ENCODE measurements at places on chromosomes 16 and 17.

DNA sequence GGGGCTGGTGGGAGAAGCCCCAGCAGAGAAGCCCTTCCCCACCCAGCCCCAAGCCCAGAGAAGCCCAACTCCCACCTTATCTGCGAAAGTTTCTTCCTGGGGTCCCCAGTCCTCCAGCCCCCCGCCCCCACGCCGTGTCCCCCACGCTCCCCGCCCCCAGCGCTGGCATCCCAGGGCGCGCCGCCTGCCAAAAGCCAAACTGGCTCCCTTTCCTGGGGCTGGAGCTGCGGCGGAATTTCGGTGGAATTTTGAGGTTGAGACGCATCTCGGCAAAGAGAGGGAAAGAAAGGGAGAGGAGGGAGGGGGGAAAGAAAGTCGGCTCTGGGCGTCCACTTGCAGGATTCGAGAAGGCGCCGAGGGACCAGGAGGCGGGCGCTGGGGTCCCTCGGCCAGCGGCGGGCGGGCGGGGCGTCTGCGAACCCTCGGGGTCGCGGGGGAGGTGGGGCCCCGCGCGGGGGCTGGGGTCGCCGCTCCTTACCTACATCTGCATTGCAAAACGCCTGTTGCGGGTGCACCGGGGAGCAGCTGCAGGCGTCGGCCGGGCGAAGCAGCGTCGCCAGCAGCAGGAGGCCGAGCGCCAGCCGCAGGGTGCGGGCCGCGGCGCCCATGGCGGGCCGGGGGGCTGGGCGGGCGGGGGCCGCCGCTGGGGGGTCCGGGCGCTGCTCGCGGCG is 571 bp downstream of the TIMP2 start:
- no peak for DNase-seq

DNA sequence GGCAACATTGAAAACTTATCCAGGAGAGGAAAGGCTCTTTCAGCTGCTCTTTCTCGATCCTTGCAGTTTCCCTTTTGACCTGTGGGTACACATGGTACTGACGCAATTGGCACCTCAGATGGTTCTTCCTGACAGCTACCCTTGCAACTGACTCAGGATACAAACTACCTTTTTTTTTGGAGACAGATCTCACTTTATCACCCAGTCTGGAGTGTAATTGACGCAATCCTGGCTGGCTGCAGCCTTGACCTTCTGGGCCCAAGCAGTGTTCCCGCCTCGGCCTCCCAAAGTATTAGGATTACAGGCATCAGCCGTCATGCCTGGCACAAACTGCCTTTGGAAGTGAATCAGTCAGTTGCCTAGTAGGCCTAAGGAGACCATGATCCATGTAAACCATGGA is 607.2 kb downstream of the WWOX start:
- DNase-seq = no peak

DNA sequence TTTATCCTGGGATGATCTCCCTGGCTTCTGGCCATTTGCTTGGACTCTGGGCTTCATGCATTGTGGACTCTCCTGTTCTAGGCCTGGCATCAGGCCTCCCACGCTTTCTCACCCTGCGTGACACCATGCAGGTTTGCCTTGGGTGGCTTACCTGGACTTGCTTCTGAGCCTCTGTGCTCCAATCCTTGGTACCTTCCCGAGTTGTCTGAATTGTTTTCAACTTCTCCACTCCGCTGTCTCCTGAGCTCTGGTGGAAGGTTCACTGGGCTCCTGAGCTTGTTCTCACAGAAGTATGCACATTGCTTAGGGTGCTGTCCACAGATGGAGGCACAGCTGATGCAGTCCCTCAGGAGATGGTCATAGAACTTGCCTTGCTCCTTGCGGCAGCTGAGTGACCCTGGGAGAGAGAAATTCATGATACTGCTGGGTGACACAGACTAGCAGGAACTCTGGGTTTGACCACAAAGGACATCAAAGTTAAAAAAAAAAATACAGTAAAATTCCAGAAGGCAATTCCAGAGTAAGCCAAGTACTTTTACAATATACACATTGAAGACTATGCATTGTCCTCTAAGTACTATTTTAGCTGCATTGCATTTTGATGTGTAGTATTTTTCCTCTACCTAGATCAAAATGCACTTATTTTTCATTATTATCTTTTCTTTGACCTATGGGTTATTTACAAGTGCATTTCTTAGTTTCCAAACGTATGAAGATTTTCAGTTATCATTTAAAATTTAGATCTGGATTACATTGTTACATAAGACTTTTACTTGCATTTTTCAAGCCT is 23.1 kb downstream of the TNFRSF13B start:
- no peak for DNase-seq

- no peak for DNase-seq
These were observed 3.8 kb upstream of the CRYM start for GRCh38 chr16:21281698-21282389.

DNA sequence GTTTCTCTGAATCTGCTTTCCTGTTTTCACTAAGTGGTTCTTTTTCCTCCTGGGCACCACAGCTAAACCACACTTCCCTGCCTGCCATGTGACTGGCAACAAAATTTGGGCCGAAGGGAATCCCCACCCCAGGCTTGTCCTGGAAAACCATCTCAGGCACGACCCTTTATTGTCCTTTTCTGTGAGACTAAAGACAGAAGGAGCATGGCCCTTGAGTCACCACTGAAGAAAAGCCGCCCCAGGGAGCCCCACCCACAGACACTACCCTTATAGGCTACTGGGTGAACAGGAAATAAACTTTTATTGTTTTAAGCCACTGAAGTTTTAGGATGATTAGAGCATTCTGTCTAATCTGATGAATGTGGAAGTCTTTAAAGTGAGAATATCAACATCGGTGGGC is 88.6 kb upstream of the BRD7 start:
- DNase-seq = no peak

- peak; percentile 47 for DNase-seq
These were observed 24.3 kb upstream of the ZFPM1 start for GRCh38 chr16:88428616-88429386.

DNA sequence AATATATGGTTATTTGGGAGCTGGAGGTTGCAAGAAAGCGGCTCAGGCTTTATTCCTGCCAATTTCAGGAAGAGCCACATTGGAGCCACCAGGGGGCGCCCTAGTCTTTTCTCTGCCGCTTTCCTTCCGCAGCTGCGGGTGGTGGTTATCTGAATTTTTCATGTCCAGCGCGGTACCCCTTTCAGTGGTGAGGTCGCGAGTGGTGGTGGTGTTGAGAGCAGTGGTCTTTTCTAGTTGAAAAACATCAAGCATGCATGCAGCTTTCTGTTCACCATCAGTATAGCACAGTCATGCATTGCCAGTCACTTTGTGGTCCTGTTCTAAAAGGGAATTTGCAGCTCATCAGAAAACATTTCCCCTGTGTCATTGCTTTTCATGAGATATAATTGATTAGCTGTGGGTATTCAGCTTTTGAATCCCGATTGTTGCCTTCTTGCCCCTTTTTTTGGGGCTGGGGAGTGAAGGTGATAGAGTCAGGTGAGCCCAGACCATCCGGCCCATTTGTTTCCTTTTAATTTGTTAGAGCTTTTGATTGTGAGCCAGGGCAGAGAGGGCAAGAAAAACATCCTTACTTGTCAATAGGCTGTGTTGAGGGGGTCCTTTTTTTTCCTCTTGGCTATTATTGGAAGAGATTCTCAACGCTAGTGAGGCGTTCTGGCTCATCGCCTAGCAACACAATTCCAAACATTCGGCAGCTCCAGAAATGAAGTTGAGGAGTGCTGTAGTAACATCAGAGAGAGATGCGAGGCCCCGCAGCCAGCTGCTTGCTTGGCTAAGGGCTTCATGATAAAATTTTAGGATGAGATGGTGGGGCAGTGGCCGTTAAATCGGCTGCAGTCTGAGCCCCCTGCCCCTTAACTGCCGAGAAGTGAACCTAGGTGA is 119.0 kb downstream of the SNX29 start:
- DNase-seq = peak; percentile 64

DNA sequence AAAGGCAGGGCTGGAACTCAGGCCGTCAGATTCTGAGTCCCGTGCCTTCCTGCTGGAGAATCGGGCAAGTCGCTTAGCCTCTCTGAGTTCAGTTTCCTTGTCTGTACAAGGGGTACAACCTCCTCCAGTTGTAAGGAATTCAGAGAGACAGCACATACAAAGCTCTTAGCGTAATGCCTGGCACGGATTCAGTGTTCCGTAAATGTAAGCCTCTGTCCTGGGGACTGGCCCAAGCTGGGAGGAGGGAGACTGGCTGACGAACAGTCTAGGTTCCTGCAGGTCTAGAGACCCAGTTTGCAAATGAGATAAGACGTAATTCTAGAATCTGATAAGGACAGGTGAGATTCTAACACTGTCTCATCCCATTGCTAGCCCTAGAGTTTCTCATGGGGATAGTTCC is 9.9 kb downstream of the METTL22 start:
- no peak for DNase-seq

DNA sequence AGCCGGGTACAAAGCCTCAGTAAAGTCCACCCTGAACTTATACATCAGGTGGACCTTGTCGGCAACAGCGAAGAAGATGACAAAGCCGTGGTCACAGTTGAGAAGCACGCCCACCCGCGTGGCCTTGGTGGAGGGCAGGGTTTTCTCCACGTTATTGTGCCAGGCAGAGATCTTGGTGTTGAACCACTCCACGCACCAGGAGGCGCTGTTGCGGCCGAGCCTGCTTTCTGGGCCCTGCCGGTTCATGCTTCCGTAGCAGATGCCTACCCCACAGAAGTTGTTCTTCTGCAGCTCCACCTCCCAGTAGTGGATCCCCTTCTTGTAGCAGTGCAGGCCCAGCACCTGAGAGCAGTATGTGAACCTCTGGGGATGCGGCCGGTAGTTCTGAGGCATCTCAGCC is 22.1 kb downstream of the TRIM25 start:
- no peak for DNase-seq

DNA sequence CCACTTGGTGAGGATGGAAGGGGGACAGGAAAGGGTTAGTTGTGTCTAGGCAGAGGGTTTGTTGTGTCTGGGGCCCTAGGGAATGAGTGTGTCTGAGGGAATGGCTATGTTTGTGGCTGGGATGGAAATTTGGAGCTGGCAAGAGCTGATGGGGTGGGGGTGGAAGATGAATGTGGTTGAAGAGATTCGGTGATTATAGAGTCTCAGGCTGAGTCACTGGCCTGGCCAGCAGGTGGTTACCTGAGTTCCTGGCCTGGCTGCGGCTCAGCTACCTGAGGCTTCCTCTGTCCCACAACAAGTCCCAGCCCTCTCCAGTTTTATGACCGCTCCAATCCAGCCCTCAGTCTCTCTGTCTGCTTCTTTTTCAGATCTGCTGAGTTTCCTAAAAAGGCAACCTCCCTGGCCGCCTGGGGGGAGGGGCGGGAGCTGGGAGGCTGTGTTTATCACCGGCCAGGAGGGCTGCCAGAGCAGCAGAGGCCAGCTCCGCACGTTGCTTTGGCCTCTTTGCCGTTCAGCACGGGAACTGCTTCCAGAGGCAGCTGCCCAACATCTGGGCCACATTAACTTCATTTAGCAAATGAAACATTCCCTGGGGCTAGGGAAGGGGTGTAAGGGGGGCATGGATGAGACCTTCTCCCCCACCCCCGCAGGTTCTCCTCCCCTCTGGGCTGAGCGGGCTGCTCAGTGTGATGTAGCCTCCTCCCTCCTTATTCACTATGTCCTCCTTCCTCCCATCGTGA is 21.8 kb downstream of the ITGB3 start:
- DNase-seq = no peak

DNA sequence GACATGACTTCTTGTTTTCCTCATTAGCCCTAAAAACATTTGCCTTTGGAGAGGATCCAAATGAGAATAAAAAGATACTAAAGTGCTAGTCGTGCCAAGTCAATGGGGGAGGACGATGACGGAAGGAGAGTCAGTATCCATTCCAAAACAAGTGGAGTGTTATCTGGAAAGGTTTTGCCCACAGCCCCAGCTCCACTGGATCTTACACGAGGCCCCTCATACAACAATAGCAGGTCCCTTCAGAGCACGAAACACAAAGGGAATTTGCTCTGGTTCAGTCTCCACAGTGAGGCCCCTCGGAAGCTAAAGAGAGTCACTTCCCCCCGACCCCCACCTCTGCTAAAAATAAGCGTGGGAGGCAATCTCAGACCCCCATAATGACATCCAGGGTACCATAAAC is 496.9 kb upstream of the ZFHX3 start:
- no peak for DNase-seq

GRCh38 chr17:33366960-33367359 is 73.9 kb upstream of the ASIC2 start:
- DNase-seq = no peak

- DNase-seq = no peak
These were observed 290.2 kb upstream of the IRX3 start for GRCh38 chr16:54576785-54577184.

DNA sequence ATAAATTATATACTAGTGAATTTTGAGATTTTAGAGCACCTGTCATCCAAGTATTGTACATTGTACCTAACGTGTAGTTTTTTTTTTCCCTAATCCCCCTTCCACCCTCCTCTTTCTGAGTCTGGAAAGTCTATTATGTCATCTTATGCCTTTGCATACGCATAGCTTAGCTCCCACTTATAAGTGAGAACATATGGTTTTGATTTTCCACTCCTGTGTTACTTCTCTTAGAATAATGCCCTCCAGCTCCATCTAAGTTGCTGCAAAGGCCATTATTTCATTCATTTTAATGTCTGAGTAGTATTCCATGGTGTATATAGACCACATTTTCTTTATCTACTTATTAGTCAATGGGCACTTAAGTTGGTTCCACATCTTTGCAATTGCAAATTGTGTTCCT is 177.0 kb upstream of the C16orf82 start:
- no peak for DNase-seq

DNA sequence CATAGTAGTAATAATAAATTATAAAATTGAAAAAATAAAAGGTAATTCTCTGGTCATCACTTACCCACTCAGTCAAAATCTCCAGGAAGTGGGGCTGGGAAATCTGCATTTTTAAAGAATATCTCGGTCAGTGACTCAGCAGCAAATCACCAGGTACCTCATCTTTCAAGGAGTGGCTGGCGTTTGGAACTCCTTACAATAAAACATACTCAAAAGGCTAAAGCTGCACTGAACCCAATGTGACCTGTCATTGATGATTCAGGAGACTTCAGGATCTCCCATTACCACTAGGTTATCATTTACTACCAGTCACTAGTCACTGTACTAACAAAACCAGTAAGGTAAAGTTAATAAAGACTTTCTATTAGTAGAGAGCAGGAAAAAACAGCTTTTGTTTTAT is 21.5 kb upstream of the RFFL start:
- DNase-seq = no peak

GRCh38 chr17:5210614-5211252 is 19.1 kb upstream of the ZNF594 start:
- no peak for DNase-seq

GRCh38 chr17:74119965-74120364 is 83.5 kb upstream of the RPL38 start:
- DNase-seq = no peak
